NCI-H2081 (cell line): ENCODE measurements at places on chromosomes 1 and 21.

GRCh38 chr1:44676484-44677200, 2.1 kb downstream of the ARMH1 start:
- DNase-seq = no peak

- no peak for DNase-seq
Observed at GRCh38 chr1:184030433-184031091, 7.0 kb downstream of the COLGALT2 start.

DNA sequence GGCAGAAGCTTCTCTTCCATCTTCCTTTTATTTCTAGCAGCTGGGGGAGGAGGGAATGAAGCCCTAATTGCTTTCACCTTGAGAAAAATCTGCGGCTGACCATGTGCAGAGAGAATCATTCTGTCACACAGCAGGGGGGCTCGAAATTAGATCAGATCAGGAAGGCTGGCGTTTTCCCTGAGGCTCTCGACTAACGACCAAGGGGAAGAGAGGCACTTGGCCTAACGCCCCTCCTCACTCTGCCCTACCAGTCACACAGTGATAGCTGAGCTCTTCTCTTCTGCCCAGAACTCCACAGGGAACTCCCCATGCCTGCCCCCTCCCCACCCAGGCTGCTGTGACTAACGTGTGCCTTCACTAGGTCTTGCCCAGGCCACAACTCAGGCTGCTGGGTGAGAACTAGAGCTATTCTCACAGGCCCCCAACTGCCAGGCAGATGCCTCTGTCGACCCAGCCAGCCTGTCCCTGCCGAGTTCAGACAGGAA, 26.5 kb upstream of the KHDRBS1 start:
- peak; percentile 21 for DNase-seq

DNA sequence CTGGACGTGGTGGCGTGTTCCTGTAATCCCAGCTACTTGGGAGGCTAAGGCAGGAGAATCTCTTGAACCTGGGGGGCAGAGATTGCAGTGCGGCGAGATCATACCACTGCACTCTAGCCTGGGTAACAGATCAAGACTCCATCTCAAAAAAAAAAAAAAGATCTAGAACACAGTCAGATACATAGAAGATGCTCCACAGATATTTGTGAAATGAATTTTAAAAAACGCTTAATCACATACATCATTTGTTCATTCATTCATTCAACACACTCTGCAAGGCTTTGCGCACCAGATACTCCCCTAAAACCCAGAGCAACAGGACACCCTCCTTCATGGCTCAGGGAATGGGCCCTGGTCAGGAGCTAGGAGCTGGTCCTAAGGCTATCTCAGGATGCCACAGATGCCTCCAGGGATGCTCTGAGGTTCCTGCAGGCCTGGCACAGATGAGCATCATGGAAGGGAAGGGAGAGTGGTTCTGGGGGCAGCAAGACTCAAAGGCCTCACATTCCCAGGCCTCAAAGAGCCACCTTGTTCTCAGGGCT, 6.4 kb downstream of the HSPG2 start:
- DNase-seq = no peak

- no peak for DNase-seq
Observed at GRCh38 chr1:169161496-169162194, 55.2 kb downstream of the ATP1B1 start.

DNA sequence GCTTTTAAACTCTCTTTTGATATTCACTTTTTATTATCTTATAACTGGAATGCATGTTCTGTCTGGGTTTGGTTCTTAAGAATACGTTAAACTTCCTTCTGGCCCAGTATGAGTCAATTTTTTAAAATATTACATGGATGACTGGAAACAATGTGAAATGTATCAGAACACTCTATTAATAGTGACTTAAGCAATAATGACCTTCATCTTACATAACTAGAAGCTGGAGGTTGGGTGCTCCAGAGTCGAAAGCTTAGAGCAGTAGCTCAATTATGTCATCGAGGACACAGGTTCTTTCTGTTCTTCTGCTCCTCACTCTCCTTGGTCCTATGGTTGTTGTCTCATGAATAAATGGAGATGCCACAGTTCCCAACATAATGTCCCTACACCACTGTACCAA, 91.6 kb upstream of the FOXD3 start:
- DNase-seq = no peak

GRCh38 chr1:188129856-188130838, 1301.4 kb downstream of the PLA2G4A start:
- DNase-seq = no peak
